ENCODE measurements at places on chromosomes 12 and 14.

- no peak for DNase-seq
Observed at GRCh38 chr14:104588066-104588857, 8.7 kb downstream of the C14orf180 start.

DNA sequence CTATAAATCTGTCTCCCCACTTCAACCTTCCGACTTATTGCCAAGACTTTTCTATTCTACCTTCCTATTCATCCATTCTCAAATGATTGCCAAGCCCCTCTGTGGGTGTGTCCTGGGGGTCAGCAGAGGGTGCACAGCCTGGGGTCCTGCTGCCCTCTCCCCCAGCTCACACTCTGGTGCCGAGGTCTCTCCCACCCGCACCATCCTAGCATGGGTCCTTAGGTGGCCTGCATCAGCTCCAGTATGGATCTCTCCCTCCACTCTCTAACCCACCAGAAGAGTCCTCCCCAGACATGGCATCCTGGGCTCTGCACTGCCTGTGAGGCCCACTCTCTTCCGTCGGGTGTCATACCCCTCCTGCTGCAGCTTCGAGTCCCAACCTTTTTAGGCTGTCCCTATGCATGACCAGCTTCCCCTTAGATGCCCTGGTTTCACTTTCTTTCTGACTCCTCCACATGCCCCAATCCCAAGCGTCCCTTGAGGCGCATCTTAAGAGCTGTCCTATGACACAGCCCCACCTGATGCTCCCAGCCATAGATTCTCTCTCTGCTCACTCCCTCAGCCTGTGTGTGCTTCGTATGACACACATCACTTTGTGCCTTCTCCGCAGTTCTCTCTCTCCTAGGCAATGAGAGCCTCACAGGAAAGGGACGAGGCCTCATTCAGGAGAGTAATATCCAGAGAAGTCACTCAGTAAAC, 43.9 kb downstream of the GIT2 start:
- DNase-seq: no peak

GRCh38 chr12:62647586-62647985, 181.0 kb downstream of the MON2 start:
- DNase-seq: no peak

GRCh38 chr14:95173518-95173917, 16.2 kb upstream of the DICER1 start:
- no peak for DNase-seq

DNA sequence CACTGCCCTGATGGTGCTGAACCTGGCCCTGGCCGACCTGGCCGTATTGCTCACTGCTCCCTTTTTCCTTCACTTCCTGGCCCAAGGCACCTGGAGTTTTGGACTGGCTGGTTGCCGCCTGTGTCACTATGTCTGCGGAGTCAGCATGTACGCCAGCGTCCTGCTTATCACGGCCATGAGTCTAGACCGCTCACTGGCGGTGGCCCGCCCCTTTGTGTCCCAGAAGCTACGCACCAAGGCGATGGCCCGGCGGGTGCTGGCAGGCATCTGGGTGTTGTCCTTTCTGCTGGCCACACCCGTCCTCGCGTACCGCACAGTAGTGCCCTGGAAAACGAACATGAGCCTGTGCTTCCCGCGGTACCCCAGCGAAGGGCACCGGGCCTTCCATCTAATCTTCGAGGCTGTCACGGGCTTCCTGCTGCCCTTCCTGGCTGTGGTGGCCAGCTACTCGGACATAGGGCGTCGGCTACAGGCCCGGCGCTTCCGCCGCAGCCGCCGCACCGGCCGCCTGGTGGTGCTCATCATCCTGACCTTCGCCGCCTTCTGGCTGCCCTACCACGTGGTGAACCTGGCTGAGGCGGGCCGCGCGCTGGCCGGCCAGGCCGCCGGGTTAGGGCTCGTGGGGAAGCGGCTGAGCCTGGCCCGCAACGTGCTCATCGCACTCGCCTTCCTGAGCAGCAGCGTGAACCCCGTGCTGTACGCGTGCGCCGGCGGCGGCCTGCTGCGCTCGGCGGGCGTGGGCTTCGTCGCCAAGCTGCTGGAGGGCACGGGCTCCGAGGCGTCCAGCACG, 4.7 kb downstream of the LTB4R start:
- DNase-seq: peak; percentile 65

DNA sequence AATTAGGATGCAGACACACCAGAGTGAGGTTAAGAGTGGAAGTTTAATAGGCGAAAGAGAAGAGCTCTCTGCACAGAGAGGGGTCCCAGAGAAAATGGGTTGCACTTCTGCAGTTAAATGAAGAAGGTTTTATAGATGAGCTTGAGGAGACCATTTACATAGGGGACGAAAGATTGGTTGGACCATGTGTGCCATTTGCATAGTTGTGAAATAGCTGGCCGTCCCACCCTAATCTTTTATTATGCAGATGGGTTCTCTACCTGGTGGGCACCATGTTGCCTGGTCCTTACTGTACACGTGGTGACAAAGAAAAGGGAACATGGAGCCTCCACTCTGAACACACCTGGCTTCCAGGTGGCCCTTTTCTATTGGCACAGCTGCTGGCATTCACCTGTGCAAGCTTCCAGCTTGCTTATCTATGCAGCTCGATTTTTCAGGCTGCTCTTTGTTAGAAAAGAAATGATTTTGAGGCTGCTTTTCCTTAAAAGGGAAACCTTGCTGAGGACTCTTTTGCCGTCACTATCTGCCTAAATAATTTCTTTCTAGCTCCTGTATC, 67.1 kb upstream of the SRSF5 start:
- DNase-seq: no peak

- no peak for DNase-seq
Observed at GRCh38 chr12:74264692-74265091, 272.9 kb upstream of the ATXN7L3B start.

- peak; percentile 68 for DNase-seq
Observed at GRCh38 chr12:58540480-58541299, 379.6 kb downstream of the LRIG3 start.

DNA sequence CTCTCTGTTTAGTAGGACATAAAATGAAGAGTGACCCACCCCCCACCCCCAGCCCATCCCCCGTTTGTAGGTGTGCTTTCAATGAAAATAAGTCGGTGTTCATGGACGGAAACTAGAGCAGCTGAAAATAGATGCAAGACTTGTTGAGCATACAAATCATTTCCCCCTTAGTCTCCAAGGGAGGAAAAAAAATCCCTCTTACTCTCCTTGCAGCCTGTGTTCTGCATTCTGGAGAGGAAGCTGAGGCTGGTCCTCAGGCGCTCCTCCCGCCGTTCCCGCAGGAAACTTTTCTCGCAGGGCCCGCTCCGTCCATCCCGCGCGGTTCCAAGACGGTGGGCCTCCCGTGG, 259.0 kb upstream of the E2F7 start:
- DNase-seq: no peak

DNA sequence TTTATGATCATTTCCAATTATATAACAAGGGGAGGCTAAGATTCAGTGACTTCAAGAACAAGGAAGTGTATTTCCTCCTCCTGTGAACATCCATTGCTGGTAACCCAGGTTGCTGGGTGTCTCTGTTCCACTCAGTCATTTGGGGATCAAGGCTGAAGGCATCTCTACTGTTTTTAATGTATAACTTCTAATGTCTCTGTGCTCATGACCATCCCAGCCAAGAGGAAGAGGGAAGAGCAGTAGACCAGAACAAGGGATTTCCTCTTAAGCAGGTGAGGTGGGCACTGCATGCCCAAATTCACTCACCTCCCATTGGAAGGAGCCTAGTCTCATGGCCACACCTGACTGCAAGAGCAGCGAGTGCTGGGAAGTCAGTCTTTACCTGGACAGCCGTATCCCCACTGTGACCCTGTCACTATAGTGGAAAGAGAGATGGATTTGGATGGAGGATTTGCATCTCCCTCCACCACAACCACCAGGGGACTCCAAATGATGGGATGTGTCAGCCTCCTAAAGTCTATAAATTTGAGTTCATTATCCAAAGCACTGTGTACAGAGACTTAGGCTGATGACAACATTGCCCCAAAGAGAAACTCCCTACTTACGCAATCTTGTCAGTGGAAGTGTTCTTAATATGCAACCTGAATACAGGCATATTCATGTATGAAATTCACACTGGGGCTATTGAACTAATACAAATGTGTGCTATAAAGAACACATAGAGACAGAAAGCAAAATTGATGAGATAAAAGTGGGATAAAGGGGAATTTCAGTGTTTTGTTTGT, 368.7 kb downstream of the TMEM132D start:
- no peak for DNase-seq

GRCh38 chr14:64092940-64093339, 201.2 kb downstream of the ESR2 start:
- peak; percentile 34 for DNase-seq

- DNase-seq: no peak
Observed at GRCh38 chr14:23660290-23661226, 24.4 kb downstream of the DHRS2 start.

DNA sequence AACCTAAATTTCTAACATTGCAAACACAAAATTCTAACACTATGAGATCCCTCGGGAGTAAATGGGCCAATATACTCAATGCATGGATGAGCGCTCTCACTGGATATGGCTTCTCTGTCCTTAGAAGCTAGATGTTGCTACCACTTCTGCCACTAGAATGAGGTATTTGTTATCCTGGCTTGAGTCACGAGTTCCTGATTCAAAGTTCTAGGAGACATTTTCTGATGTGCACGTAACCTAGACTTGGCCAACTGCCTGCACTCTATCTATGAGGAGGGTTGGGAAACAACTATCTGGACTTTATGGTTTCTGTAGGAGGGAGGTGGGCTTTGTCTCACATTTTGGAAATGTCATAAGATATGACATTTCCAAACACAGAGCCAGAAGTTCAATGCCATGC, 37.6 kb downstream of the FERMT2 start:
- no peak for DNase-seq

- no peak for DNase-seq
Observed at GRCh38 chr12:87883806-87884205, 145.4 kb downstream of the C12orf50 start.

- DNase-seq: no peak
Observed at GRCh38 chr14:67410313-67410712, 1.7 kb downstream of the PLEK2 start.

DNA sequence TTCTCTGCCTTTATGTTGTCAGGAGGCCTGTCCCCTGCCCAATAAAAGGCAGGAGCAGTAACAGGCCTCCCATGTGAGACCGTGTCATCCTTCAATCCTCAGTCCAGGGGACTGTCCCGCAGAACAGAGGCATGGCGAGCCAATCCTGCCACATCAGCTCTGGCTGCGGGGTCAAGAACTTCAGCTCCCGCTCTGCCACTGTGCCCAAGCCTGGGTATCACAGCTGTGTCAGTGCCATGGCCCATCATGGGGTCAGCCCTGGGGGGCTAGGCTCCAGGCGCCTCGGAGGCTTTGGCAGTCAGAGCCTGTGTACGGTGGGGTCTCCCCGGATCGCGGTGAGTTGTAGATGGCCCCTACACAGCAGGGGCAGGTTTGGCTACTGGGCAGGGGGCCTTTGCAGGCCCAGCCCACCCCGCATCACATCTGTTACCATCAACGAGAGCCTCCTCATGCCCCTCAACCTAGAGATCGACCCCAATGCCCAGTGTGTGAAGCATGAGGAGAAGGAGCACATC, 19.9 kb upstream of the KRT83 start:
- no peak for DNase-seq

DNA sequence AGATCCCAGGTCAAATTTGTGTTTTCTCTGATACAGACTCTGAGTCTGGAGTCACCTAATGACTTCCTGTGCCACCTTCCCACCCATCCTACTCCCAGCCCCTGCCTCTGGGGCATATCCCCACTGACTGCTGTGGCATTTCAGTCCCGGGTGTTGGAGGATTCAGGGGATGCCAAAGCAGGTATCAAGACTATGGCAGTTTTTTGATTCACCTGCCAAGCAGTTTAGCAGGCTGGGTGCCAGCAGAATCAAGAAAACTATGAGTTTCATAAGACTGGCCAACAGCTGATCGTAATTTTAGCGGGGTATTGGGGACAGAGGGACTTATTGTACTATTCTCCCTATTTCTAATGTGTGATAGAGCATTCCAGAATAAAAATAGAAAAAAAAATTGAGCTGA, 4.6 kb downstream of the PLEKHH1 start:
- DNase-seq: no peak

DNA sequence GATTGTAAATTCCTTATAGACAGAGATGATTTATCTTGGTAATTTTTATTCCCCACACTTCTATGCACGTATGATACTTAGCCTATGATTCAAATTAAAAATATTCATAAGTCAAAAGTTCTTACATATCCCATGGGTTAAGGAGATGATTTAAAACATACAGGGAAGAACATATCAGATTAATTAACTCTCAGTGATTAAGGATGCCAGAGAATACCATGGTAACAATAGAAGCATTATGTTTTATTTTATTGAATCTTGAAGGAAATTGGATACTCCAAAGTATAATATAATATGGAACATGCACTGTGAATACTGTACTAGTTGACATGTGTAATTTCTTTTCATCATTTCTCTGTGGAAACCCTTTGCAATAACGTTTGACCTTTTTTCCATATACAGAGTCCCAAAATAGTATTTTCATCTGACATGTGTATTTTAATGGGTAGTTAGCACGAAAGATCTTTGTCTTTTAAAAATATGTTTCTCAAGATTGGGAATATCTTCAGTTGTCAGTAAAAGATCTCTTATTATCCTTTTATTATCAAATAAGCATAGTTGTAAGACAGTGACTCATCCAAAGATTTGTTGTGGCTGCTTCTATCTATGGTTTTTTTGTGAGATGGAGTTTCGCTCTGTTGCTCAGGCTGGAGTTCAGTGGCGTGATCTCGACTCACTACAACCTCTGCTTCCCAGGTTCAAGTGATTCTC, 166.7 kb downstream of the RAD51B start:
- no peak for DNase-seq

- DNase-seq: peak; percentile 28
Observed at GRCh38 chr12:7695566-7696197, at the start of gene GDF3. GDF3 (minus strand) TSS chr12:7695775; CDS start chr12:7695728, 47 bp downstream.

Data from iPS-NIHi11 (cell line).